ENCODE measurements at places on chromosomes 1 and 21.

DNA sequence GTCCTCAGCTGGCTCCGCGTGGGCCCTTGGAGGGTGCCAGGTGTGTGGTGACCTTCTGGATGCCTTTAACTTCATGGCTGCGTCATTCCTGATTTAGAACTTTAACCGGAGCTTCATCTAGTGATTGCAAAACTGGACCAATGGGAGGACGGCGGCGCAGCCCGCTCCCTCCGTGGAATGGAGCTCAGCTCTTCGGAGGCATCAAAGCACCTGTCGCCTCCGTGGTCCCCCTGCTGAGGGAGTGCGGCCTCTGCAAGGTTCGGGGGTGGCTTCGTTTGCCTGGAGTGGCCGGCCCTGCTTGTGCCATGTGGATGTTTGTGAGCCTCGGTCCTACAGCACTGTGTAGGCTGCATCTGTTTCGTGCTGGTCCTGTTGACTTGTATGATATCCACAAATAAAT, 14.2 kb downstream of the CSTB start:
- DNase-seq, result no peak

- peak; percentile 13 for DNase-seq
These were observed 273.1 kb downstream of the MATN1 start for GRCh38 chr1:30450148-30450817.

DNA sequence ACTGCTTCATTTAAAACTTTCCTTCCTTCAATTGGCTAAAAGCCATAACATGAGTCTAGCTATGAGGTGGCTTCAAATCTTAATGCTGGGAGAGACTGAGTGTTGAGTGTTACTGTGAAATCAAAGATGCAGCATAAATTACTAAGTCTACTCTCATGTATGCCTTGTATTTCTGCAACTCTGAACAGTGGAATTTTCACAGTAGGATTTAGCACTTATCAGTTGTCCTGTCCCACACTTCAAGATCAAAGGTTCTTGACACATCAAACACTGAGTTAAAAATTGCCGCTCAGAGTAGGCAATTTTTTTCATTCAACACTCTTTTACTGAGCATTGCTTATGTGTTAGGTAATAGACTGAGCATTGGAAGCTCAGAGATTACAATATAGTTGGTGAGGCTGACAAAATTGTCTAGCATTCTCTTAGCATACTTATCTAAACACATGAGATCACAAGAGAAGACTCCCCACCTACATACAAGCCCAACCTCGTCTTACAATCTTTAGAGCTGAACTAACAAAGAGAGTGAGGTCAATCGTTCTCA, 56.4 kb upstream of the ADORA3 start:
- DNase-seq, result no peak

DNA sequence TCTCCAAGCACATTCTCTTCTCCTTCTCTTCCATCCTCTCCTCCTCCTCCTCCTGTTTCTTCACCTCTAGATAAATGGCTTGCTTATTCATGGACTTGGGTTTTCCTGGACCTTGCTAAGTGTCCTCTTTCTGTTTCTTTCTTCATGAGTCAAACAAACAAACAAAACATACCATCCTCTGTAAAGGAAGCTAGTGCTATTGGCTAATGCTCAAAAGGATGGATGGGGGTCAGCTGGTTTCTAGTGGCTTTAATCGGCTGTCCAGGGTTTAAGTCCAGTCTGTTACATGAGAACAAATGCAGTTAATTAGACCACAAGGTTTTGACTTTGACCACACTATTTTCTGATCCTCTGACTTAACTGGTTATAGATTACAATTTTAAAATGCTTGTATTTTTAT, 83.8 kb upstream of the TSPAN2 start:
- DNase-seq, result no peak

DNA sequence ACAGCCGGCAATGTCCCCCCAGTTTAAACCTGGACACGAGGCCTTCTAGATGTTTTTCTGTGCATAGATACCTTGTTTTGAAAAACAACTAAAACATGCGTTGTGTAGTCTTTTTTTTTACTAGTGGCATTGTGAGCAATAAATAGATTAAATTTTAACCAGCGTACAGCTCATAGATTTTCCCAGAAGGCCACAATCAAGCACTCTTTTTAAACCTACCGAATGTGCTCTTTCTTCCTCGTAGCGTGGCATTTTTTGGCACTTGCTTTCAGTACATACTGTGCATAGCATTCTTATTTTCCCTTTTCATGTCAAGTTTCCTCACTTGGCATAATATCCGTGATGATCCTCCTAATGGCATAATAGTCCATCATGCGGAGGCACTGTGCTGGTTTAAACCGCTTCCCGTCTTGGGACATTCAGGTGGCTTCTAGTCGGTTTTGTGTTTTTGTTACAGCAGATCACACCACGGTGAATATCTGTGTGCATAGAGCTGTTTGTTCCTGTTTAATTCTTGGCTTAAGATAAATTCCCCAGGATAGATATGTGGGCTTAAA, 95.3 kb downstream of the PDE9A start:
- DNase-seq, result no peak

DNA sequence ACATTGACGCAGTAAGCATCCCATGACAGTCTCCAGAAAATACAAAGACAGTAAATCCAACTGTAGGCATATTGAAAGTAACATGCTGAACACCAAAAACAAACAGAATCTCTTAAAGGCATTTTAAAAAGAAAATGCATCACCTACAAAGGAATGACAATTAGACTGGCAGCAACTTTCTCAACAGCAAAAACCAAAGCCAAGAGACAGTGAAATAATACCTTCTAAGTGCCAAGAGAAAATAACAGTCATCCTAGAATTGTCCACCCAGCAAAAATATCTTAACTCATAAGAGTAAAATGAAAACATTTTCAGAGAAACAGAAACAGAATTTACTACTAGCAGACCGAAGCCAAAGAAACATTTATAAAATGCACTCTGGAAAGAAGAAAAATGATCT, 20.0 kb downstream of the CCDC185 start:
- no peak for DNase-seq

DNA sequence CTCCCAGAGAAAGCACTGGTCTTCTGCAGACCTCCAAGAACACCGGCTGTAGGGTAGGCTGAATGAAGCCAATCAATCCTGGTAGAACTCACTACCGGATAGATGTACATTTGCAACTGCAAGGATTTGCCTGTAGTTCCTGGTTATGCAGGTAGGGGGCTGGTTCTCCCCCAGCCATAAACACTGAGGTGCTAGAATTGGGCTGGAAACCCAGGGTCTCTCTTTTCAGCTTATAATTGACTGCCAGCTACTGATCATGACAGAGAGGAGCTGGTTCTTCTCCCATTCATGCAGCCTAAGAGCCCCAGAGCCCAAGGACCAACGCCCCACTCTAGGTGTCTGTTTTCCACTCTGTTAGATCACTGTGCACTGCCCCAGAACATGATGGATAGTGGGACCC, 21.5 kb upstream of the MTARC2 start:
- DNase-seq, result no peak

DNA sequence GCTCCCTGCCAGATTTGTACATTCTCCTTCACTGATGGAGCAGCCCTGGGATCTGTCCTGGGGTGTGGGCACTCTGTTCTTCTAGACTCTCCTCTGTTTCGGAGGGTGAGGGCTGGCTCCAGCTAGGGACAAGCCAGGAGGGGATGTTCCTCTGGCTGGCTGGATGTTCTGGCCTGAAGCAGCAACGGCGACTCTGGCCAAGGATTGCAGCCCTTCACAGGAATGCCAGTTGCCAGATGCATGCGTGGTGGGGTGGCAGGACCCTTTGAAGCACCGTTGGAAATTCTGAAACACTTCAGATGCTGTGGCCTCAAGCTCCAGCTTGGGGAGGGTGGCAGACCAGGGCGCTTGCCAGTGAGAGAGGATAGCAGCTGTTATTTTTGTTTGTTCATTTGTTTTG, 210.9 kb downstream of the TRABD2B start:
- DNase-seq, result no peak

- no peak for DNase-seq
These were observed at the start of gene GUCA2B for GRCh38 chr1:42152907-42153600. GUCA2B (plus strand) TSS chr1:42153410; CDS start chr1:42153451, 41 bp downstream.

GRCh38 chr21:35988416-35989137, 71.7 kb downstream of the SETD4 start:
- no peak for DNase-seq

Data from activated CD8-positive, alpha-beta memory T cell treated with anti-CD3 and anti-CD28 coated beads for 24 hours (primary cell).